T-cell (primary cell): ENCODE measurements at places on chromosomes 1 and 21.

DNA sequence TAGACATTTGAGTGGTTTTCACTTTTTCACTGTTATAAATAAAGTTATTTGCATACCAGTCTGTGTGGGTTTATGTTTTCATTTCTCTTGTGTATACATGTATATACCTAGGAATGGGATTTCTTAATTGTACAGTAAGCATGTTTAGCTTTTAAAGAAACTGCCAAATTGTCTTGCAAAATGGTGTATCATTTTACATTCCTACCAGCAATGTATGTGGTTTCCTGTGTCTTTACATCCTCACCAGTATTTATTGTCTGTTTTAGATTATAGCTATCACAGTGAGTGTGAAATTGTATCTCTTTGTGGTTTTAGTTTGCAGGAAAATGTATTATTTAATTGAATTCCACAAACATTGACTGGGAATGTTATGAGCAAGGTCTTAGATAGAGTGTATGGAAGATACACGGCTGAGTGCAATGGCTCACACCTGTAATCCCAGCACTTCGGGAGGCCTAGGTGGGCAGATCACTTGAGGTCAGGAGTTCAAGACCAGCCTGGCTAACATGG is 57.3 kb downstream of the MACF1 start:
- DNase-seq = no peak

- no peak for DNase-seq
Measured at GRCh38 chr1:151584278-151584677, 27.6 kb upstream of the SNX27 start.

GRCh38 chr21:17059936-17060335 is 452.9 kb upstream of the CXADR start:
- no peak for DNase-seq

- no peak for DNase-seq
Measured at GRCh38 chr1:12615159-12615864, 2.7 kb downstream of the DHRS3 start.

GRCh38 chr1:225152061-225152460 is 222.6 kb downstream of the DNAH14 start:
- no peak for DNase-seq

- no peak for DNase-seq
Measured at GRCh38 chr1:236495467-236496112, 28.2 kb upstream of the LGALS8 start.
